Glutamatergic neuron (in vitro differentiated cells): ENCODE measurements at places on chromosomes 1 and 21. TPM values are rescaled to one million over a fixed set of nuclear protein-coding genes. Genes with fewer than 3 reads are reported as not detected.

Gene CCDC27
- not detected for total RNA-seq

Gene CBR1
- 18.2 TPM for total RNA-seq

DNA sequence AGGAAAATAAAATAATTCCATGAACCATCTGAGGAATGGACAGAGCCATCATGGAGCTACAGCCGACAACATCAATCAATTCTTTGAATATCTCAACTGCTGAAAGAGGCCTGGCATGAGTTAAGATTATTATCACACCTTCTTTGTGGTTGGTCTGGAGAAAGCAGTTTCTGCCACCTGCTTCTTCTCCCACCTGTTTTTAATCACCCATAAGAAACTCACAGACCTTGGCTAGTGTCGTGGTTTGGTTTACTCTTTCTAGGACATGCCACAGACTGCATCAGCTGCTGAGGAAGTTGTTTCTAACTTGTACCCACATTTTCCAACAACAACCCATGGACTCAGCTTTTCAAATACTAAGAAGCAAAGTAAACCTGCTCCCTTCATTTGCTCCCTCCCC, 65.6 kb downstream of the NTPCR start:
- no peak for DNase-seq

DNA sequence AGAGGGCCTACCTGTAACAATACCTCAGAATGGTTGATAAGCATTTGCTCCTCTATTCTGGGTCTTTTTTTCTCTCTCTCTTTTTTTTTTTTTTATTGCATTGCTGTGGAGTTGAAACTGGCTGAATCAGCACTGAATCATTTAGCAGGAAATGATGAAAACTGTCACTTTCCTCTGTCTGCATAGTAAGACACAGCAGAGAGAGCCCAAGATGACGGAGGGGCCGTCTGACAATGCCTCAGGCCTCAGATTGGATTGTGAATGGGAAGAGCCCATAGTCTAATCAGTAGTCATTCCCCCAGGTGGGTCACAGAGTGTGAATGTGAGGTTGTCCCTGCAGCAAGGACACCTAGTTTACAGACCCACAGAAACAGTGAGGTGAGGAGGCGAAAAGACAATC, 193.2 kb upstream of the PLXNA2 start:
- no peak for DNase-seq

- no peak for DNase-seq
Measured at GRCh38 chr1:197807216-197807615, 31.9 kb upstream of the DENND1B start.

DNA sequence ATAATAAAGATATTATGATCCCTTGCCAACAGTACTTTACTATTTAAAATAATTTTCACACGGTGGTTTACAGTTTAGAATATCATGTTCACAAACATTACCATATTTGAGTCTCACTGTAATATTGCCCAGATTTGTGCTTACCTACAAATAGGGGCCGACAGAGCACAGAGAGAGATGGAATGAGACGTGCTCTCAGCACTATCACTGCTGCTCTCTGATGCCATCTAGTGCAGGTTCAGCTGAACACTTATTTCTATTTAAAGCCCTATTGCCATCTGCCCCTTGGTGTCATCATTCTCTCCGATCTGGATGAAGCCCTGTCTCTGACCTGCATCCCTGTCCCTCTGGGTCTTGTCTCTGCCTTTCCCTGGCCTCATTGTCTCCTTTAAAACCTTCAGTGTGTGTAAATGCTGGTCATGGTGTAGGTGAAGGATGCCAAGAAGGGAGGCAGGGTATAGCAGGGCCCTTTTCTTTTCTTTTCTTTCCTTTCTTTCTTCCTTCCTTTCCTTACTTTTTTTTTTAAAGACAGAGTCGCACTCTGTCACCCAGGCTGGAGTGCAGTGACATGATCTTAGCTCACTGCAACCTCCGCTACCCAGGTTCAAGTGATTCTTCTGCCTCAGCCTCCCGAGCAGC, 6.9 kb upstream of the GPATCH4 start:
- DNase-seq, result peak; percentile 61
